Esophagus squamous epithelium (tissue), 5 donors: ENCODE measurements at places on chromosomes 11 and 22. TPM values are rescaled to one million over a fixed set of nuclear protein-coding genes. Genes with fewer than 3 reads are reported as not detected.

DNA sequence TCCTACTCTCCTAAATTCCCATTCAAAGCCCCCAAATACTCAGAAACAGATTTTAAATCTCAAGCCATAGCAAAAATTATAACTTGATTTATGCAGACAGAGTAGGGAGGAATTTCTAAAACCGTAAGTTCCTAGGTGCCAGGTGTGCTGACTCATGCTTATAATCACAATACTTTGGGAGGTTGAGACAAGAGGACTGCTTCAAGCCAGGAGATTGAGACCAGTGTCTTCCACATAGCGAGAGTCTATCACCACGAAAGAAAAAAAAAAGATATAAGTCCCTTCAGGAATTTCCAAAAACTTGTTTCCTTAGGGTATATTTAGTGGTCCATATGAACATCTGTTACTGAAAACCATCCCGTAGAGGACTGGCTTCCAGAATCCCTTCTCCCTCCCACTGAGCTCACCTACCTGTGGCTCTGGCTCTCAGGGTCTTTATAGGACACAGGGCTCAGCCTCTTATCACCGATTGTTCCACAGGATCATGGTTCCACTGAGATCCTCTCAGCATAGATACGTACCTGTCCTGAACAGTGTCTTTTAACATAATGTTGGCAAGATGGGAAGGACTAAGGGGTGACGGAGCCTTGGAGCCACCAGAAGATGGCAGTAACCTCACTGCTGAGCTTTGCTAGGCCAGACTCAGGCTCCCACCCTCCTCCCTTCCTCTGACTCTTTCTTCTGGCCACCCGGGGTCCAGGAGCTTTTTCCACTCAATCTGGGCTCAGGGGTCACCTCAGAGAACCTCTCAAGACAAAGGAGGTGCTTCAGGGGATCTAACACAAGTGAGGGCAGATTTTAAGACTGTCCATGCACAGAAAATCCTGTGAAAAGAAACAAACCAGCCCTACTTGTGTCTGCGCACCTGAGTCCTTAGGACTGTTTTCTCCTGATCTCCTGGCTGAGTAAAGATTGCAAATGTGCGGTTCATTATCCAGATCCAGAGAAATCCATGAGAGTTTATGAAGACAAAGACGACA is 117.5 kb upstream of the TOP3B start:
- no peaks in the 10 kb centered on the region for H3K4me1 ChIP-seq
- no peak overlapping the region for H3K27ac ChIP-seq
- peaks cover 51% of the 10 kb centered on the region for H3K27me3 ChIP-seq
- no peak for DNase-seq

RAPSN gene
- total RNA-seq = not detected

PDGFB gene
- total RNA-seq = 6.3 TPM

GRCh38 chr11:16738947-16739815 is 734 bp downstream of the C11orf58 start:
- no peak for DNase-seq
- no peaks in the 10 kb centered on the region for H3K36me3 ChIP-seq
- H3K4me1 ChIP-seq = peaks cover 54% of the 10 kb centered on the region
- no peaks in the 10 kb centered on the region for H3K27me3 ChIP-seq
- H3K4me3 ChIP-seq = peak overlapping the region; percentile 69

SMTN gene
- 158 TPM for total RNA-seq

TMEM218 gene
- 15.6 TPM for total RNA-seq

DNA sequence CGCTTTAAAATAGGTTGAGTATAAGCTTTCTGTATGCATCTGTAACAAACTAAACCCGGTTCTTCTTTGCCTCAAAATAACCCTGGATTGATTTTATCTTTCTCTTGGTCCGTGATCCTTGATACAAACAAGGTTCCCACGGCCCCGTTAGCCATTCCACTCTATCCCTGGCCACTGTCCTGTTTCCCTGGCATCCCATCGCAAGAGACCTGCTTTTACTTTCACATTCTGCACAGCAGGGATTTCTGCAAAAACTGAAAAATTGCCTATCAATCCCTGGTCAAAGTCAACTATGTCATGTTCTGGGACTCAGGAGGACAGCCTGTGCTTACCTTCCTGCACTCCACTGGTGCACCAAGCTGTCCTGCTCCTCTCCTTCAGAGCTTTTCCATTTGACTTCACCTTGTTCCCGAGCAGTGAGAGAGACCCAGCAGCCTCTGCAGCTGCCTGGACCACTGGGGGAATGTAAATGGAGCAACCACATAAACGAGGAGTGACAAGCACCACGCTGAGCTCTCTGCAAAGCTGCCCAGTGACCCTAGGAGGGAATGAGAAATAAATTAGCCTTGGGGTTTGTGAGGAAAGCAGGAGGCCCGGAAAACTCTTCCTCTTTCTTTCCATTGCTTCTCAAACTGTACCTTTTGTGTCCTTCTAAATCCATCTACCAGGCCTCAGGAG is 175.9 kb downstream of the NTM start:
- no peaks in the 10 kb centered on the region for H3K36me3 ChIP-seq
- H3K27ac ChIP-seq = no peak overlapping the region
- no peak for DNase-seq
- H3K27me3 ChIP-seq = no peaks in the 10 kb centered on the region
- H3K4me1 ChIP-seq = no peaks in the 10 kb centered on the region

PRR5 gene
- total RNA-seq = 24.6 TPM

DNA sequence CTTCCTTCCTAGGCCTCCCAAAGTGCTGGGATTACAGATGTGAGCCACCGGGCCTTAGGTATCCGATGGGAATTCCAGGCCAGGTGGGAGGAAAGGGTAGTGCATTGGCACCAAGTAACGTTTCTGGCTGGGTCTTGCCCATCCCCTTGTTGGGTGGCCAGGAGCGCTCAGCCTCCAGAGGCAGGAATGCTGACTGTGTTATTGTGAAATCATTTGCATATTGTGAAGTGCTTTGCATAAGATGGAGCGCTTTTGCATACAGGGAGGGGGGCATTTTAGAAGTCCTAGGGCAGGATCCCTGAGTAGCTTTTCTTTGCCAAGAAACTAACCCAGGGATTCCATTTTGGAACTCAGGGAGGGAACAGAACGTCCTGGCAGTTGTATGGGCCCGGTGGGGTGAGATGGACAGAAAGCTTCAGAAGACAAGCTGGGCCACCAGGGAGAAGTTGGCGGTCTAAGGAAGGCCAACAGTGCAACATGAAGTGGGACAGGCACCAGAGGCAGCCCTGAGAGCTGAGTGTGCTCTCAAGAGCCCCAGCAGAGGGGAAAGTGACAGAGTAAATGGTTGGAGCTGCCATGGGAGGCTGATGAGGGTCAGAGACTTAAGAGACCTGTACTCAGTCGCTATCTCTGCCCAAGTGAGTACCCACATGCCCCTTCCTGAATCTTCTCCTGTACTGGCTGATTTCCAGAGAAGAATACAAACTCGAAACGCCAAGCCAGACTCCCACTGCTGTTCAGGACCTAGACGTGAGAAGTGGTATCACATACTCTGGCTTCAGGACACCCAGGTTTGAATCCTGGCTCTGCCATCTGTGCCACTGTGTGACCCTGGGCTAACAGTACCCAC is 1.3 kb upstream of the SLC39A13 start:
- peaks cover 37% of the 10 kb centered on the region for H3K4me1 ChIP-seq
- peaks cover 8% of the 10 kb centered on the region for H3K36me3 ChIP-seq
- no peaks in the 10 kb centered on the region for H3K27me3 ChIP-seq
- DNase-seq = no peak
- H3K4me3 ChIP-seq = peak overlapping the region; percentile 32
- peak overlapping the region; percentile 97 for H3K27ac ChIP-seq

- H3K4me3 ChIP-seq = no peak overlapping the region
- no peaks in the 10 kb centered on the region for H3K27me3 ChIP-seq
- no peaks in the 10 kb centered on the region for H3K4me1 ChIP-seq
- no peak overlapping the region for H3K27ac ChIP-seq
- DNase-seq = no peak
Observed at GRCh38 chr11:16169541-16169940, 186.8 kb downstream of the SOX6 start.

APOA1 gene
- total RNA-seq = not detected

POU2AF2 gene
- not detected for total RNA-seq

TNNT3 gene
- total RNA-seq = not detected

DNA sequence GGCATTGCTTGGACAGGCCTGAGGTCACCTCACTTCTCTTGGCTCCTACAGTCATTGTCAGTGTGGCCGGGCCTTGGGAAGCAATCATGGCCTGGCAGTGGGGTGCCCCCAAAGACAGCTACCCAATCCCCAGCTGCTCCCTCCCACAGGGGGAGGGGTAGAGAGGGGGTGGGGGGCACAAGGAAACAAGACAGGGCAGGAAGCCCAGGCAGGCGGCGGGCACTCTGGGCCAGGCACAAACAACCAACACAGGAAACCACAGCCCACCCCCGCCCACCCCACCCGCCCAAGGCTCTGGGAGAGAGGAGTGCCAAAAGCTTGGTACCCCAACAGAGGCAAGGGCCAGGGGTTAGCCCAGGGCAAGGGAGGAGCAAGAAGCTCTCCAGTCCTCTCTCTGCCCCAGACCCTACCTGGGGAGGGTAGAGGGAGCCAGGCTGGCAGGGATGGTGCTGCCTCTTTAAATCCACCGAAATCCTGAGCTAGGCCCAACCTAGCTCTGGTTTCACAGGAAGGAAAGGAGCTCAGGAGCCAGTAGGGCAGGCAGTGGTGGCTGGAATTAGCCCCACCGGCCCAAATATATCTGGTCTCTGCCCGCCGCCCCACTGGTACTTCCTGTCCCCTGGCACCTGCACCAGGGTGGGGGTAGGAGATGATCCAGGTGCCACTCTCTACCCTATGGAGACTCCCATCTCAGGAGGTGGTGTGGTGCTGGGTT is 12.2 kb downstream of the BCL9L start:
- H3K36me3 ChIP-seq = no peaks in the 10 kb centered on the region
- peaks cover 100% of the 10 kb centered on the region for H3K4me1 ChIP-seq
- peak overlapping the region; percentile 39 for H3K4me3 ChIP-seq
- no peaks in the 10 kb centered on the region for H3K27me3 ChIP-seq
- no peak for DNase-seq
- H3K27ac ChIP-seq = peak overlapping the region; percentile 100

DNA sequence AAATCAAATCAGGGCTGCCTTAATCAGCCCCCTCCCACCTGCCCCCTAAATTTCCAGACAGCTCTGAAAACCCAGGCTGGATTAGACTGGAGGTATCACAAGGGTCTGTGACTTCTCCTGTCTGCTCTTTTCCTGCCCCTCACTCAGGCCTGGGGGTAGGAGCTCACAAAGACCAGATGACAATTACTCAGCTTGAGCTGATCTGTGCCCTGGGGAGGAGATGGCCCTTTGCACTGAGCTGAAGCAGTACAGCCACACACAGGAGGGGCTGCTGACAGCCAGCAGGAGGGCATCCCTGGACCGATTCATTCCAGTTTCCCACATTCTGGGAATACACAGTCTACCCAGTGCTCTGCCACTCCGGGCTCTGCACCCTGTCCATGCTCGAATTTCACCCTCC is 4.2 kb downstream of the ABCC8 start:
- DNase-seq = no peak
- H3K4me3 ChIP-seq = no peak overlapping the region
- H3K27me3 ChIP-seq = peaks cover 16% of the 10 kb centered on the region
- H3K27ac ChIP-seq = no peak overlapping the region
- no peaks in the 10 kb centered on the region for H3K4me1 ChIP-seq
- H3K36me3 ChIP-seq = no peaks in the 10 kb centered on the region

GRCh38 chr22:42330170-42330569 is 59.7 kb upstream of the TCF20 start:
- no peaks in the 10 kb centered on the region for H3K36me3 ChIP-seq
- H3K4me3 ChIP-seq = no peak overlapping the region
- DNase-seq = no peak
- H3K27me3 ChIP-seq = no peaks in the 10 kb centered on the region

DNA sequence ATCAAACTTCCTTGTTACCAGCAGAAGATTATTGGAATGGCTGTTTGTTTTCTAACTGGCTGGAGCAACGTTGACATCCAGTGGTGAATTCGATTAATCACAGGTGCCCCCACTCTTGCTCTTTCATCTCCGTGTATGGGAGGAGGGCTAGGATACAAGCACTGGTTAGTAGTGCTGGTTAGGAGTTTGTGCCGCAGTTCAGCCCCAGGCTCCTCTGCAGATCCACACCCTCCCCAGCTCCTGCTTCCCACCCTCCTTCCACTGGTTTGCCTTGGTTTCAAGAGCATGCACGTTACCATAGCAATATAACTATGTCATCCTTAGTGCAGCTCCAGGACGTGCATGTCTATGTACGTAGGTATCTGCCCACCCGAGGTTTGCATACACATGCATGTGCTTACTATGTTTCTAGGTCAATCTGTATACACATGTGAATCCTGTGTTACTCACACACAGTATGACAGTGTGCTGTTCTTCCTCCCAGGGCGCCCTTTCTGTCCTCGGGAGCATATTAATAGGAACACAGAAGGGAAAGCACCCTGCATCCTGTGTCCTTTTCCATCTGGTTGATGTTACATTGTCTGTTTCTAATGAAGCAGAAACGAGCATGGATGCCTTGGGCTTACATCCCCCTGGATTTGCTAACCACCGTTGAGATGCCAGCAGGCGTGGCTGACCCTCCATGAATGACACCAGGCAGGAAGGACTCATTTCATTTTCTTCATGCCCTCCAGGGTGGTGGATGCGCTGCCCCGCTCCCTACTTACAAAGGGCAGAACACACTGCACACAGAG is 539.3 kb downstream of the OPCML start:
- no peak overlapping the region for H3K4me3 ChIP-seq
- H3K27me3 ChIP-seq = no peaks in the 10 kb centered on the region
- no peak overlapping the region for H3K27ac ChIP-seq
- H3K4me1 ChIP-seq = no peaks in the 10 kb centered on the region

PGA3 gene
- not detected for total RNA-seq

GRCh38 chr11:128767591-128768001 is 73.7 kb downstream of the FLI1 start:
- no peak for DNase-seq
- no peaks in the 10 kb centered on the region for H3K4me1 ChIP-seq
- no peaks in the 10 kb centered on the region for H3K27me3 ChIP-seq
- peaks cover 66% of the 10 kb centered on the region for H3K36me3 ChIP-seq
- H3K4me3 ChIP-seq = no peak overlapping the region
- no peak overlapping the region for H3K27ac ChIP-seq

DNA sequence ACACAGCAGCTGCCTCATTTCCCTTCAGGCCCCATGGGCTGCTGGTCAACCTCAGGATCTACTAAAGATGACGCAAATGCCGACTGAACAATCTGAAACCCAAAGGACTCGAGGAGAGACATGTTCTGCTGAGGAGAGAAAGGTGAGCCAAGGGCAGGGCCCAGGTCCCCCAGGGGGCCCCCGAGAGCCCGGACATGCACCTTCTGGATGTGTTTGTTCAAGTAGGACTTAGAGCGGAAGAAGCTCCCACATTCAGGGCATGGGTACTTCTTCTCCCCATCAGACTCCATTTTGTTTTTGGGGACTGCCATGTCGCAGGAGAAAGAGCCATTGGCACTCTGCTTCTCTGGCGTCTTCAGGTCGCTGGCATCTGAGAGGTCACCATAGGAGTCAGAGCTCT is 19.3 kb downstream of the PATZ1 start:
- H3K36me3 ChIP-seq = peaks cover 77% of the 10 kb centered on the region
- DNase-seq = no peak
- H3K27me3 ChIP-seq = no peaks in the 10 kb centered on the region
- H3K4me1 ChIP-seq = peaks cover 22% of the 10 kb centered on the region

USP35 gene
- 7.0 TPM for total RNA-seq

- H3K36me3 ChIP-seq = no peaks in the 10 kb centered on the region
- DNase-seq = no peak
- H3K27ac ChIP-seq = no peak overlapping the region
- H3K4me1 ChIP-seq = no peaks in the 10 kb centered on the region
- no peaks in the 10 kb centered on the region for H3K27me3 ChIP-seq
Observed at GRCh38 chr22:47598864-47599263, 836.4 kb downstream of the TBC1D22A start.
